H4 (cell line): ENCODE measurements at places on chromosomes 7 and 10.

DNA sequence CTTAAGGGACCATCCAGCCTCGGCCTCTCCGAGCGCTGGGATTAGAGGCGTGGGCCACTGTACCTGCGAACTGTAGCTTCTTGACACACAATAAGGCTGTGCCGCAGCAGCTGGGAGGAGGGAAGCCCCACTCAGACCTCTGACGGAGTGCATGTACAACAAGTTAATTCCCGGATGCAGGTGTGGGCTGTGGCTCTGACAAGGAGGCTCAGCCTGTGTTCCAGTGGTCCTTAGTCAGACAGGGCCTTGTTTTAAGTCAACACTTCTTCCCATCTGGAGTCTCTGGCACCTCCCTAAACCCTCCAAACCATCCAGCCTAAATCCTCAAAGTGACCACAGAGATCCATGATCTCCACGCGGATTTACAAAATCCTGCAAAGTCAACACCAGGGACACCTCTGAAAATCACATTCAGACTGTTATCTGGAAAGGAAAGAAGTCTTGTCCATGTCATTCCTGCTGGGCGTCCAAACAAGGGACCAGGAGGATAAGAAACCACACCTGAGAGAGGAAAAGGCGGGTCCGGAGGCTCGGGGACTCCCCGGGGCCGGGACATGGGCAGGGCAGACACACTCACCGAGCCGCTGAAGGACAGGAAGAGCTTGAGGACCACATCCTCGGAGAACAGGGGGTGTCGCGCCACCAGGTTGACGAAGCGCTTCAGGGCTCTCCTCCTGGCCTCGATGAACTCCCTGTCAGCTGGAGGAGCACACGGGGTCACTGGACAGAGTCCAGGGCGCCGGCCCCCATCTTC is 29.4 kb downstream of the NUDT1 start:
- no peak for DNase-seq

- DNase-seq, result no peak
Measured at GRCh38 chr7:157877298-157878090, 540.7 kb downstream of the DNAJB6 start.

- no peak for DNase-seq
Measured at GRCh38 chr10:131865223-131865917, 35.4 kb upstream of the PPP2R2D start.

GRCh38 chr10:62155054-62155680 is 113.5 kb downstream of the RTKN2 start:
- DNase-seq, result no peak

- DNase-seq, result no peak
Measured at GRCh38 chr7:100540073-100540723, 1.2 kb downstream of the AGFG2 start.

- no peak for DNase-seq
Measured at GRCh38 chr10:133458021-133458709, 4.4 kb downstream of the SCART1 start.

GRCh38 chr10:79347894-79348639 is 798 bp downstream of the PPIF start:
- DNase-seq, result peak; percentile 63

DNA sequence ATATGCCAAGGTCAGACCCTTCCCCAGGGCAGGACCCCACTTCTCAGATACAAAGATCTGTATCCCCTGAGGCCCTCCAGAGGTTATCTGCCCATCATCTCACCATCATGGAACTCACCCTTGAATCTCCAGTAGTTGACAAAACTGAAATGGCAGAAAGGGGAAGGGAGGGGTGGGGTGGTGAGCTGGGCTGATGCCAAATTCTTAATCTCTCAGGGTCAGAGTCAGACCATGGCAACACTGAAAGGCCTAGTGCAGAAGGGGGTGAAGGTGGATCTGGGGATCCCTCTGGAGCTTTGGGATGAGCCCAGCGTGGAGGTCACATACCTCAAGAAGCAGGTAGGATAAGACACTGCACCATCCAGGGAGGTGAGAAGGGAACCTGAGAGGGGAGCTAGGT is 3.1 kb downstream of the CNPY4 start:
- peak; percentile 2 for DNase-seq

DNA sequence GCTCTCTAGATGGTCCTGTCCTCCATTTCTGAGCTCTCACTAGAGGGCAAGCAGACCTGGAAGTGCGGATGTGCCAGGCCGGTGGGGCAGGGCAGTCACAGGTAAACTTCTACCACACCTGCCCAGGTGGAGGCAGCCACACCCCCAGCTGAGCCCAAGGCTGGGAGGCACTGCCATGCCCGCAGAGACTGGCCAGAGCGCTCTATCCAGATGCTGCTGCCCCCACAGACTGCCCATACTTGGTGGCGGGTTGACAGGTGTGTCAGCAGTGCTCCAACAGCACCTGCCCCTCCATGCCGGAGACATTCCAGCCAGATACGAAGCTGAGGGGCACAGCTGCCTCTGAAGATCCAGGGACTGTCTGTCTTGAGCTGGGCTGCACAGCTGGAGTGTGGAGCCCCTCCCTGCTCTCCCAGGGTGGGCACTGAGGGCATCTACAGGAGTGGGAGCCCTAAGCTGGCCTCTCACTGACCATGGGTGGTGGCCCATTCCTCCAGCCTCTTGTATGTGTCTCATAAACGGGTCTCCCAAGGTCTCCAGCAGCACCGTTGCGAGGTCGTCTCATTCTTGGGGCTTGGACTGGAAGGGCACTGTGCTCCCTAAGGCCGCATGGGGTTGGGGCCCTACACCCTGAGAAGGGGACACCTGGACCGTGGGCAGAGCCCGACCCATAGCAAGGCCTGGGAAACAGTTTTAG is 38.2 kb upstream of the PPIF start:
- no peak for DNase-seq

GRCh38 chr10:14873090-14873760 is 5.4 kb upstream of the SUV39H2 start:
- no peak for DNase-seq

- no peak for DNase-seq
Measured at GRCh38 chr10:593901-594457, 95.5 kb downstream of the DIP2C start.

- peak; percentile 66 for DNase-seq
Measured at GRCh38 chr7:106166651-106167342, 54.7 kb upstream of the SYPL1 start.

DNA sequence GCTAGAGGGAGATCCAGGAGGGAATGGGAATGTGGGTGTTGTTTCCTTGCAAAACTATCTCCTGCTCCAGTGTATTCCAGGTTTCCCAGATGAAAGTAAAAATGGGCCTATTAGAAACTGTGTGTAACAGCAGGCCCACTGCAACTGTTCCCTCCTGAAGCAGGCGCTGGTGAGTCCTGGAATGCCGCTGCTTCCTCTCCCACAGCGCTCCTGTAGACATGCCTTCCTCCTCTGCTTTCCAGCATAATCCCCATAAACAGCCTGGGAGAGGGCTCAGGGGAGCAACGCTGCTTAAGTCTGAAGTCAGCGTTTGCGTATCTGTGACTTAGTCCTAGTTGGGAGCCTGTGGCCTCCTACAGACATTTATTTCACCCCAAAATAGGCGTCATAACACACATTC is 551.0 kb upstream of the FOXK1 start:
- no peak for DNase-seq

DNA sequence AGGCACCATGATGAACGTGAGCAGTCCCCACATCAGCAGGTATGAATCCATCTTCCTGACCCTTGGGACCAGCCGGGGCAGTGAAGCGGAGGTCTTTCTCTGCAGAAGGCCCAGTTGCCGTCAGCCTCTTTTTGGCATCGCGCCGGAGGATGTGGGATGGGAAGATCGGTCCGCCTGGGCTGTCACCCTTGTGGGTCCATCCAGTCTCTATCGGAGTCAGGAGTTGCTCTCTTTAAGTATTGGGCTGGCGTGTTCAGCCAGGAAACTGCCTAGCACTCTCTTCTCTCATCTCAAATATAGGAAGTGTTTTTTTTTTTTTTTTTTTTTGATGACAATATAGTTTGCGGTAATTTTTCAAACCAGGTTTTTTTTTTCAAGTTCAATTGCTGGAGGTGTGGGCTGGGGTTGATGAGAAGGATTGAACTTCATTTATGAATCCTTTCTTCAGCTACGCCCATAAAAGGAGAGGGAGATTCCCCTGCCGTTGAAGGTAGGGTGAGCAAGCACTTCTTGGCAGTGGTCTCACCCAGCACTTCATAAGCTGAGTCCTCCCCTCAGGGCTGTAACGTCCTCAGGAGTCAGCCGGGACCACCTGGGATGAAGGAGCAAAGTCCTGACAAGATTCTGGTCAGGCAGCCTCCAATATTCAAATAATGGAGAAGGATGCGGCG is at the start of gene IL2RA:
TSS of gene IL2RA (minus strand) at position 267 of the 671 bp plus-strand sequence. CDS start at position 51, 216 bp downstream.
- no peak for DNase-seq

- DNase-seq, result no peak
Measured at GRCh38 chr7:69328516-69328915, 269.8 kb upstream of the AUTS2 start.

GRCh38 chr7:128030263-128030653 is 979 bp downstream of the LRRC4 start:
- no peak for DNase-seq

GRCh38 chr10:97651773-97652172 is 11.3 kb downstream of the PI4K2A start:
- no peak for DNase-seq

DNA sequence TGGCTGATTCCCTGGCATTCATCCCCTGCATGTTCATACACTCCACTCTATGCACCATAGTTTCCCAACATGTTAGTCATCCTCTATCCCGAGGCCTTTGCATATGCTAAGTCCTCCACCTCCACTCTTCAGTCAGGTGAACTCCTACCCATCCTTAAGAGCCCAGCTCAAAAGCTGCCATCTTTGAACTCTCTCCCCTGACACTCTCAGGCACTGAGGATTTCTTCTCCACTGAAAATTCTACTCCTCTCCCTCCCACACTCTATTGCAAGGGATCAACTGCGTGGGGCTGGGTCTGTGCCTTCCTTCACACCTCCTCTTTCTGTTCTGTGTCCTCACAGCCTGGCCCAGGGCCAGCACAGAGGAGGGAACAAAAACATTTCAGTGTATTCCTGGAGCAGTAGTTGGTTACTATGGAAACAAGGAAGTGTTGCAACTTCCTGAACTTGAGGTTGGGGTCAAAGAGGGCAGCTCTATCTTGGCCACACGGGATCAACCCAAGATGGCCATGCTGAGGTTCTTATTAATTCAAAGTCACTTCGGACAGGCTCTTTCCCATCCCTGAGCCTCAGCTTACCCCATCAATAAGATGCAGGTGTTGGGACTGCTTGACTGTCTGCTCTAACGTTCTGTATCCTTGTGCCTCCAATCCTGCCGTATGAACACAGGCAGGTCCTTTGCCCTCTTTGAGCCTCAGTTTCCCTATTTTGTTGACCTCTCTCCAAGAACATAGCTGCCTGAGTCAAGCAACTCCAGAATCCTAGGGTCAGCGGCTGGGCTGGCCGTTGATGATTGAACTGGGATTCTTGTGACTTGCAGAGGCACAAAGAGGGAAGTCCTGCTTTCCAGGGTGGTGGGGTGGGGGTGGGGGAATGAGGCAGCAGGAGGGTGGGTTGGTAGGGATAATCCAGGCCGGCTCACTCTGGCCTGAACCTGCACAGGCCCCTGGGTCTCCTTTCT is 15.5 kb downstream of the ZMIZ1 start:
- peak; percentile 85 for DNase-seq

DNA sequence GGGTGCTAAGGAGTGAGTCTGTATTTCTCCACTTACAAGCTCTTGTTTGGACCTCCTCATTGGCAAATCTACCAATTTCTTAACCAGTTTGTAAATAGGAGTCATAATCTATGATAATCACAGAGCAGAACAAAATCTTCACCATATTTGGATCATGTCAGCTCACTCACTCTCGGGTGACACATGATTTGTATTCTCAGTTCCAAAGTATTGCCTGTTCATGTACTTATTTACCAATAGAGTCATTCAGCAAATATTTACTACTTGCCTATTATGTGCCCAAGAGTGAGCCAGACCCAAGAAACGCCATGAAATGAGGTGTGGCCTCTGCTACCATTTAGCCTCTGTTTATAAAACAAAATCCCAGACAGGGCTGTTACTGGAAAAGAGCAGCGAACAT is 114.8 kb downstream of the TSPAN12 start:
- no peak for DNase-seq

GRCh38 chr10:3115685-3116084 is 48.3 kb downstream of the PFKP start:
- DNase-seq, result no peak

- DNase-seq, result no peak
Measured at GRCh38 chr7:52525772-52526341, 509.6 kb upstream of the POM121L12 start.

DNA sequence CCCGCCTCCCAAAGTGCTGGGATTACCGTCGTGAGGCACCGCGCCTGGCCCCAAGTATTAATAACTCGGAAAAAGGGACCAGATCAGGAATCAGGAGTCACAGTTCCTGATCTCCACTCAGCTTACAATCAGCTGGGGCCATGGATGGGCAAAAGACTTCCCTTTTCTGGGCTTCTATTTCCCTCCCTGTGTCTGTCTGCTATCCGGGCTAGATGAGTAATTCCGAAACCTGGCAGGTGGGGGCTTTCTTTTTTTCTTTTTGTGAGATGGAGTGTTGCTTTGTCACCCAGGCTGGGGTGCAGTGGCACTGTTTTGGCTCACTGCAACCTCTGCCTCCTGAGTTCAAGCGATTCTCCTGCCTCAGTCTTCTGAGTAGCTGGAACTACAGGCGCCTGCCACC is 11.6 kb downstream of the RPS24 start:
- no peak for DNase-seq

DNA sequence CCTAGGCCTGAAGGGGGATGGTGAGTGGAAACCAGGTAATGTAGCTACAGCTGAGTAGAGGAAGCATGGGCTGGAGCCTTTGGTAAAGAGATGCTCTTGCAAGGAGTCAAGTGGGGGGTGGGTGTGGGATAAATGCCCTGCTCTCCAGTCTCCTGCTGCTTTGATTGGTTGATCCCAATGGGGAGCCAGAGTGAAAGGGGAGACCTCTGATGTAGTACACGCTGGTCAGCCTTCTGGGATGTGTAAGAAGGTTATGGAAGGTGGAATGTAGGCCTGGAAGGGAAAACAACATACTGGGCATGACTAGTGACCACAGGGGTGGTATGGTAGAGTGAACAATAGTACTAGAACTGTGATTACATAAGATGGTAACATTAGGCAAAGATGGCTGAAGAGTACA is 44.3 kb downstream of the TET1 start:
- DNase-seq, result no peak

DNA sequence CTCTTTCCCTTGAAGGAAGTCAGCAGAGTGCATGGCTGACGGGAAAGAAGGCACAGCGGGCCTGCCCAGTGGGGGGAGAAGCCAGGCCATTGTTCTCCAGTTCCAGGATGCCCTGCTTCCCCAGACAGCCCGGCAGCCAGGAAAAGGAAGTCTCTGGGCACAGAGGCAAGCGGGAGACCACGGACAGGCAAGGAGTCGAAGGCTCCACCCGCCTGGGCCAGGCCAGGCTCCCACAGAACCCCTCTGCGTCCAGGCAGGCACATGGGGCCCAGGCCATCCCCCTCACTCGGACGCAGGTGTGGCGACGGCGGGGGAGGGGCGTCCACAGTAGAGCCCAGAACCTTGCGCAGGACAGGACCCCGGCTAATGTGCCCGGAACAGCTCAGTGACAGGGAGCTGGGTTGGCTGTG is 8.7 kb downstream of the GPR146 start:
- DNase-seq, result no peak

GRCh38 chr7:37007691-37008090 is 283.4 kb upstream of the AOAH start:
- no peak for DNase-seq
